ENCODE measurements at places on chromosomes 2 and 18.
A peak's percentile ranks its signal among the peaks of the same experiment; 100 is the strongest.

DNA sequence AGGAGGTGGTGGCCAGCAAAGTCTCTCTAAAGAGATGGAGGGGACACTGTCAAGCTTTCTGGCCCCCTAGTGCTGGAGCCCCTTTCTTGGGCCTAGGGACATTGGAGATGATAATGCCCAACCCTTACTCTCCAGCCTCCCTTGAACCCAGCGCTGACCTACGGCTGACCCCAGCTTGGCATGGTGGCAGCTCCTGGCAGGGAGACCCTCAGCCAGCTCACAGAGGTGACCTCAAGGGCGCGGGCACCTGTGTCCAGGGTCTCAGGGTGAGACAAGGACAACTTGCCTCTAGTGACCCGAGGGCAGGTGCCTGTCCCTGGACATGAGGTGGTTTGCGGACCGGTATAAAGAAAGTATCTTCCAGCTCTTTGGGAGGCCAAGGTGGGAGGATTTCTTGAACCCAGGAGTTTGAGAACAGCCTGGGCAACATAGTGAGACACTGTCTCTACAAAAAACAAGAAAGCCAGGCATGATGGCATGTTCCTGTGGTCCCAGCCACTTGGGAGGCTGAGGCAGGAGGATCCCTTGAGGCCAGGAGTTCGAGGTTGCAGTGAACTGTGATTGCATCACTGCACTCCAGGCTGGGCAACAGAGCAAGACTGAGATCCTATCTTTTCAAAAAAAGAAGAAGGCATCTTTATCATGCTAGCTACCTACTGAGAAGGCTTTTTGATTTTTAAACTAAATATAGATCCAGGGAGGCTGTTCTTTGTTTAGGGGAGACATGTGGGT is 3.3 kb upstream of the PER2 start:
- no peak for DNase-seq

DNA sequence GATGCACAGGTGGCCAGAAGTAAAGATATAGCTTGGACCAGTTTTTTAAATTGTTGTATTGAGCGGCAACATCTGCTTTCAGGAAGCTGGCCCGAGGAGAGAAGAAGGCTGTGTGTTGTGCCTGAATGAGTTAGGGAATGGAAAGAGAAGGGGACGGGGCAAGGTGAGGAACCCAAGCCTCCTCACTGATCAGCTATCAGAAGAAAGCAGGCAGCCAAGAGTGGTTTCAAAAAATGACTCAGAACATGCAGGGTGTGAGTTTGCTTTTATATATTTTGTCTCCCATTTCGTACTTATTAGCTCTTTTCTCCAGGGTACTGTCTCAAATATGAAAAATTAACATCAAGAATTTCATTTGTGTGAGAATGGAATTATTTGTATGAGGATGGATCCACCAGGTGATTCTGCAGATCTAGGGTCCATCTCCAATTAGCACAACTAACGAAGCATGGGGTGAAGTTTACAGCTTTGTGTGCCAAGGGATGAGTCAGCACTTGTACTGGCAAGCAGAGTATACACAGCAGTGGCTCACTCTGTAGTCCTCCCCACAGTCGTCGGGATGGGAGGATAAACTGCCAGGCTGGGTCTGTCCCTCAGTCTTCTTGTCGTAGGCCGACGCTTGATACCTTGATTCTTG is 175.7 kb downstream of the PIEZO2 start:
- no peak for DNase-seq

GRCh38 chr18:51506811-51507210 is 309.3 kb upstream of the MEX3C start:
- DNase-seq: no peak

DNA sequence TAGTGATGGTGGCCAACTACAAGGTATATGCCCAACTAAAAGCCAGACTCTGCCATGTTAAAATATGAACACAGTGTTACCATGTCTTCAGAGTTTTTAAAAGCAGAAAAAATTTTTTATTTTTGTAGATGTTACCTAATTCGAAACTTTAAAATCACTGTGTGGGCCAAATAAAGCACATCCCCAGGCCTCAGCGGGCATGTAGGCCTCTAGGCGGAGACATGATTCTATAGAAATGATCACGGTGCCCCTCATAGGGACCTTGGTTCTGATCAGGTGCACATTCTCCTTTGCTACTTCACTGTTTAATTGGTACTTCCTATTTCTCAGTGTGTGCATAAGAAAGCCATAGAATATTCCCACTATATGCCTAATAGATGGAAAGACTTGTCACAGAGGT is 349.2 kb downstream of the XIRP2 start:
- no peak for DNase-seq

- DNase-seq: no peak
Measured at GRCh38 chr2:41498781-41499180, 549.0 kb upstream of the PKDCC start.

GRCh38 chr18:12776821-12777471 is 74.1 kb downstream of the PSMG2 start:
- no peak for DNase-seq

DNA sequence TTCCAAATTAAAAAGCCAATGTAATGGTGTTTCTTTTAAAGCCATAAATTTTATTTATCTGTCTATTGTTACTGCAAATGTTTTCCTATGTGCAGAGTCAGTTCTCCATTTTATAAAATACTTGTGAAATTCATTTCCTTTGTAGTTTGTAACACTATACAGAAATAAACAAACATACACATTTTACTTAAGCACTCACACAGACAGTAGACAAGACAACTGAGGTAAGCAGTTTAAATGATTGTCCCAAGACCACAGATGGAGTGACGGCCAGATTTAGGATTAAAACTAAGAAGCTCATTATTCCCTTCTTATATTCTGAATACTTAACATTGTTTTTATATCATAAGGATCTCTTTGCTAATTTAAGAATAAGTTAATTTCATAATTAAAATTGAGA is 100.9 kb downstream of the BAZ2B start:
- no peak for DNase-seq

- no peak for DNase-seq
Measured at GRCh38 chr2:120587279-120587996, 148.2 kb upstream of the GLI2 start.

DNA sequence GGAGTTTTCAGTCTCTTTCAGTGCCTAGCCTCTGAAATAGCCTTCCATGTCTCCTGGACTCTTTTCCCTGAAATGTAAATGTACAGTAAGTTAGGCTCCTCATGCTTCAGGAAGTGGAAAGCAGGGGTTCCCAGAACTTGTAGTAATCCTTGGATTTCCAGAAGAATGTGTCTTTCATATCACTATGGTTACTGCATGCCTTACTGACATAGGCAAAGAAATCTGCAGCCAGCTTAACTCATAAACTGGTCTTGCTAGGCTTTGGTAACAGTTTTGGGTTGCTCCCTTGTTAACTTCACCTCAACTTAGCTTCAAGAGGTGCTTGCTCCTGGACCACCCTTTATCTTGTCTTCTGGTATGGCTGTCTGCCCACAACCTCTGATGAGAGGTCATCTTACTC is 686.8 kb upstream of the DDX18 start:
- no peak for DNase-seq

GRCh38 chr2:197453914-197454398 is 604 bp downstream of the COQ10B start:
- no peak for DNase-seq

- no peak for DNase-seq
Measured at GRCh38 chr2:159725713-159726112, 13.4 kb downstream of the MARCHF7 start.

- no peak for DNase-seq
Measured at GRCh38 chr2:214103276-214104001, 307.4 kb upstream of the VWC2L start.

- DNase-seq: no peak
Measured at GRCh38 chr18:5746844-5747243, 148.5 kb downstream of the TMEM200C start.

DNA sequence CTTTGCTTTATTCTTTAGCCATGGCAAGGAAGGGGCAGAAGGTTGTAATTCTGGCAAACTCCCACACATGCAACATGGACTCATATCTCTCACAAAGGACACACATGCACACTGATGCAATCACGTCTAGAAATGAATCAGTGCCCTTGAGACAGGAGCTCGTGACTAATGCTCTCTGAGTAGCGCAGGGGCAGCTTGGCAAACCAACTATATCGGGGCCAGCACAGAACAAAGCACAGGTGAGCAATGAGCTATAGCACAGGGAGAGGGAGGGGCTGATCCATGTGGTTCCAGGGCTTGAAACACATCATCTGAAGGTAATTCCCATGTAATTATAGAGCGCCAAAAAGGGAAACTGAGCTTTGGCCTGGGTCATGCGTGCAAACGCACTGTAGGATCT is 165.2 kb upstream of the KLF7 start:
- peak; percentile 81 for DNase-seq

GRCh38 chr2:100529176-100529575 is 33.6 kb upstream of the PDCL3 start:
- DNase-seq: no peak

GRCh38 chr2:49167131-49167530 is 12.8 kb upstream of the FSHR start:
- DNase-seq: no peak

DNA sequence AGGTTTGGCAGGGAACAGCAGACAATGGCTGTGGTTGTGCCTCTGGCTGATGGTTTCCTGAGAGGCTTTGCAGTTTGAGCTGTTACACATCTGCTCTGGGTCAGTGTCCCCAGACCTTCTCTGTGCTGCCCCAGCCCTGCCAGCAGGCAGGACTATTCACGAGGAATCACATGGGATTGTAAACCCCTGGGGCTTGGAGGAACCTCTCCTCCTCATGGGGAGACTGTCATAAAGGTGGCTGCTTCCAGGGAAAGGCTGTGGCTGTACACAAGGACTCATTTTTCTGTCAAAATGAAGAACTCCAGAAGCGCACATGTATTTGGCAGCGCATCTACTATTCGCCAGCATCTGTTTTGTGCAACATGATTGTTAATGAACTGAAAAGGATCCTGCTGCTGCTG is 142.6 kb upstream of the CYP1B1 start:
- DNase-seq: no peak

- no peak for DNase-seq
Measured at GRCh38 chr2:240972201-240972600, 26.2 kb upstream of the SNED1 start.

- DNase-seq: no peak
Measured at GRCh38 chr18:56423626-56424025, 214.8 kb downstream of the TXNL1 start.

DNA sequence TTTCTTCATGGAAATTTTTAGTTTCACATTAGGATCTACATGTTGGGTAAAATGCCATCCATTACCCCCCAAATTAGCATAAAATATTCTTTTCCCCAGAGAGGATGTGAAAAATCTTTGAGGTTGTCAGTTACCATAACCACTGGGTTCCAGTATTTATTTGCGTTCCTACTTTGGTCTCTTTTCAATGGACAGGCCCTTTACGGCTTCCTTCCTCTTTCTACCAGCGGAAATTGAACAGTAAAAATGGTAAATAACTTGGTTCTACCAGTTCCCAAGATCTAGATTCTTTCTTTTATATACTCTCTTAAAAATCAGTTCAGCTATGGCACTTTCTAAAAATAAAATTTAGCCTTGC is 169.2 kb upstream of the APCDD1 start:
- no peak for DNase-seq

DNA sequence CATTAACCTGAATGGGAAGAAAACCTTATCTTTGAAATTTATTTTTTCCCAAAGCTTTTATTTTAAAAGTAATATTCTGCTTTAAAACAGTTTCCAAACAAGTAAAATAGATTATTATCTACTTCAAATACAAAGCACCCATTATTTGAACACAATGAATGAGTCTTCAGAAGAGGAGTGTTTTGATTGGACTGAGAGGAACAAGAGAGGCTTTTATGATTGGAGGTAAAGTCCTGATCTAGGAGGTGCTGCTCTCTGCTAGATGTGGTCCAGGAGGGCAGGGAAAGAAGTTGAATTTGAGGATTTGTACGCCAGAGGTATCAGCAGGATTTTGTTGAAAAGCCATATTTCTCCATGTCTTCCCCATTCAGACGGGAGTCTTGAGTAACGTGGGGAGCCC is 900.7 kb downstream of the SOCS6 start:
- DNase-seq: no peak

DNA sequence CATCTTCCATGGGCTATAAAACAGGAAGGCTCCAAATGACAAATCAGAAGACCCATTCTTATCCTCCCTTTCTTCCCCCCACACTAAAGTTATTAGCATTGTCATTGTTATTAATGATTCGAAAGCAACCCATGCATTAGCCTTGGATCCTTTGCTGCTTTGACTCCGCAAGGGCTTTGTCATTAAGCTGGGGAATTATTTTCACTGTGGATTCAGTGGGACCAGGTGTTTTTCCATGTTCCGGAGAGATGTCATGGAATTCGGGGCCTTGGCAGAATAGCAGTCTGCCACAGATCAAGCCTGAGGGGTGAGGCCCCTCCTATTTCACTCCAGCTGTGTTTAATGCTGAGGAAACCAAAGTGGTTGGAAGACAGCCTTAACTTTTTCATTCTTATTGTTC is 357.1 kb downstream of the EN1 start:
- no peak for DNase-seq

DNA sequence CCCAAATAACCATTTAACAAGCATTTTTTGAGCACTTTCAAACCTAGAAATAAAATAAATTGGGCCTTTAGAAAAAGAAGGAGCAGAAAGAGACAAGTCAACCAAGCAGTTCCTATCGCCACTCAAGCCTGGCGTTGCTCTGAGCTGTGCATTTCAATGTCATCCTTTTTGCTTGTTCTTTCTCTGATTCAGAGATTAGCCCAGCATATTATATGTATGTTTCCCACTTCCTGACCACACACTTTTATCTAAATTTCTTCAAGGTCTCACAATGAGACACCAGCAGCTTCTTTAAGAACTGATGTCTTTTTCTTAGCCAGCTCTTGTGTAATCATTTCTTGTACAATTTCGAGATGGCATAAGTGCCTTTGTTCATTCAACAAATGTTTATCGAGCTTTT is 344.5 kb upstream of the ID2 start:
- DNase-seq: no peak

DNA sequence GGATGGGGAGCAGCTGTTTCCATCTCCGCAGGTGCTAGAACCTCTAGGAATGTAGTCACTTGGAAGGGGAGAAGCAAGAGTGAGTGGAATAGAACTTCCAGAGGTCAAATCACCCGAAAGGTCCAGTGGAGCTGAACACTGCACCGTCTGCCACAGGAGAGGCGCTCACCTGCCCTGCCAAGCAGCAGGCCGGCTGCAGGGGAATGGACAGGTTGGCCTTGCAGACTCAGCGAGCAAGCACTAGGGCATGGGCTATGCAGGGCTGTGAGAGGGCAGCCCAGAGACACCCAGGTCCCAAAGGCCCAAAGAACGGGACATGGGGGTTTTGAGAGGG is 214.2 kb downstream of the TNS1 start:
- no peak for DNase-seq

DNA sequence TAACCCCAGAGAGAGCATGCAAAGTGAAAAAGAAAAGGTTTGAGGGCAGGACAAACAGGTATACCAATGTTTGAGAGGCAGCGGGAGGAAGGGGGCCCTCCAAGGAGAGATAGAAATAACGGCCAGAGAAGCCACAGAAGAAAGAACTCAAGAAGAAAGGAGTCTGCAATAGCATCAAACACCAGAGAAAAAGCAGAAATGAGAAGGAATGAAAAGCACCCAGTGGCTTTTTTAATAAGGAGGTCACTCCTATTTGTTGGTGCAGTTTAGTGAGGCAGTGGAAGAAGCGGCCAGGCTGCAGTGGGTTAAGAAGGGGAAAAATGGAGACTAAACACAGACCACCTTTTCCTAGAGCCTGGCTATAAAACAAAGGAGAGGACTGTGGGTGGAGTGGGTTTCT is 177.2 kb downstream of the THADA start:
- DNase-seq: no peak
